ENCODE measurements at places on chromosomes 3 and 15.
A peak's percentile ranks its signal among the peaks of the same experiment; 100 is the strongest.

DNA sequence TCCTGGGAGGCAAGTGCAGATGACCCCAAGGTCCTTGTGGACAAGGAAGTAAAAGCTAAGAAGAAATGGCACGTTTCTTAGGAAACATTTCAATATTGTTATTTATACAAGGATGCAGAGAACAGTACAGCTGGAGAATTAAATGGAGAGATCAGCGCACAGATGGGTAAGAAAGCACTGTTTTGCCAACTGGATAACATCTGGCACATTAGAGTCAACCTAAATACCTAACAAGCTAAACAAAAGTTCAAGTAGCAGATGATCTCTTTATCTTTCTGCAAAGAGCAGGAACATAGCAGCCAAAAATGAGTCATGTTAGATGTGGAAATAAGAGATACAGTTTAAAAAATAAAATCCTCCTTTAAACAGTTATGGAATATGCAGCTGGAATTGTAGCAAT, 15.7 kb upstream of the DPPA4 start:
- no peak for DNase-seq

GRCh38 chr15:39115379-39116057, 465.4 kb upstream of the THBS1 start:
- no peak for DNase-seq

DNA sequence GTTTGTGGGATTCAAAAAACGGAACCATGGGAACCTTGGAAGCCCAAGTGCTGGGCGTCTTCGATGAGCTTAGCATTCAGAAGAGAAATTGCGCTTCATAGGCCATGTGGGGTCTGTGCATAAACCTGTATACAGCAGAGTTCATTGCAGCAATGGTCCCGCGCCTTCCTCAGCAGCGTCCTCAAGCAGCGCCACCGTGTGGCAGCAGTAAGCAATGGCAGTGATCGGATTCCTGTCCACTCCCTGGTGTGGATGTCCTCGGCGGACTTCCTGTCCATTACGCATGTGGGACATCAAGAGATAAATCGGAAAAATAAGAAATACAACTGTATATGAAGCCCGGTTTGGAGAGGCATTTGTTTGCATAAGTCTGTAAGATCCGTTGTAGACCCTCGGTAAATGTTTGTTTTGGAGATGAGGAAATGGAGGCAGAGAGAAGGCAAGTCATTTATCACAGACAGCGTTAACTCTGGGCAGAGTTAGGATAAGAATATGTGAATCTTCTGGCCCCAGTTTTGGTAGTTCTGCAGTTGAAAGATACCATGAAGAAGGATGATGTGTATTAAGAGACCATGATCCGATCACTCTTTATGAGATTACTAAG, 57.7 kb downstream of the CNTN4 start:
- no peak for DNase-seq

DNA sequence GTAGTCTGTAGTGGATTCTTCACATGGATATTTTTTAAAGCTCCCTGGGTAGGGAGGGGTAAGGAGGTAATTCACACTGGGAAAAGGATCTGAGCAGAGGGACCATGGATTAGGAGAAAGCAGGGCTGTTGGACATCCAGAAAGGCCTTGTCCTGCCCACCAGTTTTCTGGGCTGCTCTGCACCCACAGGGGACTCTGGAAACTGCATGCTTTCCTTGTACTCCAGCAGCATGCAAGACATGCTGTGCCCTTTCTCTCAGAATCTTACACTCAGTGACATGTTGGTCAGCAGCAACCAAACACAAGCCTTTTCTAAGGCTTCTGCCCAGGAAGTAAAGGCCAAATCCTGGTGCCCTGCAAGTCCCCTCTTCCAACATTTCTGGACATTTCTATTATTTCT, 2.5 kb upstream of the FBN1 start:
- DNase-seq, result no peak

DNA sequence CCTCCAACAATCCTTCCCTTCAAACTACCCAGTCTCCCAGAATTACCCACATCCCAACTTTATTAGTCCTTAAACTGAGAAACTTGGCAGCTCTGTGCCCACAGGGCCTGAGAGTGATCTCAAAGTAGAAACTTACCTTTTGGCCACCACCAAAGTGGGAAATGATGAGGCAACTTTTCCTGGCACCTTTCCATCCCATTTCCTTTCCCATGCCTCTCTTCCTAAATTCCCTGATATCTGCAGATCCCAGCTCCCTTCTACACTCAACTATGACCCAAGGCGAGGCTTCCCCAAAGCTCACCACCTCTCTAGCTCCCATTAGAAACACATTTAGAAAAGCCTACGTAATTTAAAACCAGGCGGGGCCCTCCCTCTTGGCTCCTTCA, 271.9 kb downstream of the FOXP1 start:
- no peak for DNase-seq

GRCh38 chr15:71252044-71252739, 136.9 kb downstream of the THSD4 start:
- DNase-seq, result no peak

- no peak for DNase-seq
Observed at GRCh38 chr15:60510006-60510405, 31.1 kb upstream of the ICE2 start.

GRCh38 chr15:60264088-60264487, 133.7 kb downstream of the ANXA2 start:
- no peak for DNase-seq

DNA sequence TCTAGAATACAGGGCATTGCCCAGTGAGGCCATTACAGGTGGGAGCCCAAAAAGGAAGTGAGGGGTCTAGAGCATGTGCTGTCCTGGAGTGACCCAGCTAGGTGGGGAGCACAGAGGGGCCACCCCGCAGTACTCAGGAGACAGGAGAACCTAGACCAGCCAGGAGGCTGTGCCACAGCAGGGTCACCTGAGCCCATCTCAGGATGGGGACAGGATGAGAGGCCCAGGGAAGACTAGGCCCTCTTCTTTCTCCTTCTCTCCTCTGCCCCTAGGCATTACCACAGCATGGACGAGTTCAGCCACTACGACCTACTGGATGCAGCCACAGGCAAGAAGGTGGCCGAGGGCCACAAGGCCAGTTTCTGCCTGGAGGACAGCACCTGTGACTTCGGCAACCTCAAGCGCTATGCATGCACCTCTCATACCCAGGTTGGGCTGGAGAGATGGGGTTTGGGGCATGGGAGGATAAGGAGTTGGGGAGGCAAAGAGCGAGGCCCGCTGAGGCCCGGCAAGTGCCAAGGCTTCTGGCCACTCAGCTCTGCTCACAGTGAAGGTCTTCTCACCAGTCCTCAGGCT, 20.6 kb downstream of the LOXL1 start:
- DNase-seq, result peak; percentile 62

- no peak for DNase-seq
Observed at GRCh38 chr3:141471160-141471559, 15.7 kb upstream of the RASA2 start.

- no peak for DNase-seq
Observed at GRCh38 chr3:170196833-170197232, 15.3 kb upstream of the PHC3 start.

- DNase-seq, result no peak
Observed at GRCh38 chr3:72571638-72572114, 276.6 kb downstream of the SHQ1 start.

DNA sequence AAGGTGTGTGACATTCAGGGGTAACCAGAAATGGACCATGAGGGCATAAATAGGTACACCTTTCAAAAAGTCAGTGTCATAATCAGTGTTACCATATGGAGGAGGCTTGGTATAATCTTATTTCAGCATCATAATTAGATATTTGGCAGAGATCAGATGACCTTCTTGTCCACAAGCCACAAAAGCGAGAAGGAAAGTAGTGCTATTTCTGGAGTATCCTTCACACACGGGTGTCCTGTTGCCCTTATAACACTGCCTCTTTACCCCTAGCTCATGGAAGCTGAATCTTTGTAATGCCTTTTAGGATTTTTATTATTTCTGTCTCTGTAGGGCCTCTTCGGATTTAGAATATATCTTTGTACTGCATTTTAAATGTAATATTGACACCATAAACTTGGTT, 132.8 kb downstream of the LRIG1 start:
- DNase-seq, result no peak

GRCh38 chr3:169658311-169658931, 5.1 kb downstream of the MECOM start:
- DNase-seq, result peak; percentile 80

DNA sequence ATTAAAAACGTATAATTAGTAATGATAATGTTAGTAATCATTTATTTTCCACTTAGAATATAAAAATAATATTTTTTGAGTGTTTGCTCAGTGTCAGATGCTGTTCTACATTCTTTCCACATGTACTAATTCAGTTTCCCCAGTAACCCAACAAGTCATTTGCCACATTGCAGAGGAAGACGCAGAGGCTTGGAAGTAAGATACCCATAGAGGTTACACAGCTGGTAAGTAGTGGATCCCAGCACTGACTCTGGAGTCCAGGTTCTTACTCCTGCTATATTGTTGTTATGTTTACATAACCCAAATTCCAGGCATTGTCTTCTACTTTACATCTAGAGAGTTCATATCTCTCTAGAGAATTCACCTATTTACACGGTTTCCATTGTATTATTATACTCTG, 48.2 kb upstream of the MYO5C start:
- DNase-seq, result no peak

DNA sequence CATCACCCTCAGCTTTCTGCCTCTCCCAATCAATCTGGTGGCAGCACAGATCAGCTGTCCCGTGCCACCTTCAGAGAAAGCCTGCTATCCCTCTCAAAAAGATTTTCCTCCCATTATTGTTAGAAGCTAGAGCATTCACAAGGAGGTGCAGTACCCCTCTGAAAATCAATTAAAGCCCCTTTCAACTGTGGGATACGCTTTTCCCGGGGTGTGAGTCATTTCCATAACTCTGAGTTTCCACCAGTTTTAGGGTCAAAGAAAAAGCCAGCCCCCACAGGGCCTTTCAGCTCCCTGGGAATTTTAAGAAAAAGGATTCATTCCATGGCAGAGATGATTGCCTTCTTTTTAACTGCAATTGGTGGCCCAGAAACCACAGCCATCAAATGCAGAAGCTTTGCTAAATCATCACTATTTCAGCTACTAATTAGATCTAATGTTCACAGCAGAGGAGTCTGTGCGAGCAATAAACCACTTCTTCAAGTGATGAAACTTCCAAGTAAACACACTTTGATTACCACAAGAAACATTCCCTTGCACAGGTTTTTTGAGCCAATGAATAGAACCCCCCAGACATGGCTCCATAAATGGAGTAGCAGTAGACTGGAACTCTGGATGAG, 270.0 kb upstream of the TPRG1 start:
- no peak for DNase-seq

- DNase-seq, result no peak
Observed at GRCh38 chr3:194579091-194579606, 54.1 kb downstream of the TMEM44 start.

GRCh38 chr3:100030346-100030745, 84.0 kb downstream of the FILIP1L start:
- no peak for DNase-seq

DNA sequence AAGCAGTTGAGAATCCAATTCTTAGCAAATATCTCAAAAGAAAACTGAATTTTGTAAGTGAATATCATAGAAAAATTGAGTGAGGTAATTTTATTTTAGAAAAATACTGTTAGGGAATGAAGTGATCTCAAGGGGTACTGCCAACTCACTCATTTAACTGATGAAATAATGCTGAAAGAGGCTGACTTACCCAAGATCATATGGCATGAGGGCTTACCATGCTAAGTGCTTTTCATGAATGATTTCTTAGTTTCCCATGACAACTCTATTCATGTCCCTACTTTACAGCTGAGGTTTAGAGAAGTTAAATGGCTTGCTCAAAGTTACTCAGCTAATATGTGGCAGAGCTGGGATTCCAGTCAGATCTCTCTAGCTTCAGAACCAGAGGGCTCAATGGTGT, 30.6 kb downstream of the CCDC14 start:
- no peak for DNase-seq

DNA sequence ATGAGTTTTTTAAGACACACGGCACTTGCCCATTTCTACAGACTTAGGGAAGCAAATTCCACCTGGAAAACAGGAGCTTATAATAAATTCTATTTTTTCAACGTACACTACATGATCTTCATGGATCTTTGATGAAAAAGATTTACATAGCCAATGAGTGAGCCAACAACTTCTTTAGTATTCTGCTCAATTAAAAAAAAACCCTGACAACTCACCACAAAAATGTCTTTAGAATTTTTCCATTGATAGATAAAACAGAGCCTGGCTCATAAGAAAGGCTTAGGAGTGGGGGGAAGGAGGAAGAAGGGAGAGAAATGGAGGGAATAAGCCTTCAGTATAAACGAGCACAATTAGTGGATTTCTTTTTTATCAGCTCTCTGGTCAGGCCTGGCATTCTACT, 126.7 kb downstream of the ATP10A start:
- DNase-seq, result no peak

- no peak for DNase-seq
Observed at GRCh38 chr3:127226946-127227842, 34.3 kb downstream of the PRR23E start.

DNA sequence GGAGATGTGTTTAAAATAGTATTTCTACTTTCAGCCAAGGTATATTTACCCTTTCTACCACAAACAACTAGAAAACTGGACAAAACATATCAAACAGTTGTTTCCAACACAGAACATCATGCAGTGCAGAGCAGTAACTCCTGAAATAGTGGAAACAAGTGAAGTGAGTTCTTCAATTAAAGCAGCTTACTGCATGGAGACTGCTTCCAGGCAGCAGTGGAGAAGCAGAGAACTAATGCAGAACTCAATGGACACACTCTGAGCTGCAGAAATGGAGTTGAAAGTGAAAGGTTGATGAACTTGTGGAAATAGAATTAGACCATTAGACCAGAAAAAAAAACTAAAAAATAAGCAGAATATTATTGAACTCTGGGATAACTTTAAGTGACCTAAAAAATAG, 478.9 kb downstream of the CNTN6 start:
- DNase-seq, result no peak

DNA sequence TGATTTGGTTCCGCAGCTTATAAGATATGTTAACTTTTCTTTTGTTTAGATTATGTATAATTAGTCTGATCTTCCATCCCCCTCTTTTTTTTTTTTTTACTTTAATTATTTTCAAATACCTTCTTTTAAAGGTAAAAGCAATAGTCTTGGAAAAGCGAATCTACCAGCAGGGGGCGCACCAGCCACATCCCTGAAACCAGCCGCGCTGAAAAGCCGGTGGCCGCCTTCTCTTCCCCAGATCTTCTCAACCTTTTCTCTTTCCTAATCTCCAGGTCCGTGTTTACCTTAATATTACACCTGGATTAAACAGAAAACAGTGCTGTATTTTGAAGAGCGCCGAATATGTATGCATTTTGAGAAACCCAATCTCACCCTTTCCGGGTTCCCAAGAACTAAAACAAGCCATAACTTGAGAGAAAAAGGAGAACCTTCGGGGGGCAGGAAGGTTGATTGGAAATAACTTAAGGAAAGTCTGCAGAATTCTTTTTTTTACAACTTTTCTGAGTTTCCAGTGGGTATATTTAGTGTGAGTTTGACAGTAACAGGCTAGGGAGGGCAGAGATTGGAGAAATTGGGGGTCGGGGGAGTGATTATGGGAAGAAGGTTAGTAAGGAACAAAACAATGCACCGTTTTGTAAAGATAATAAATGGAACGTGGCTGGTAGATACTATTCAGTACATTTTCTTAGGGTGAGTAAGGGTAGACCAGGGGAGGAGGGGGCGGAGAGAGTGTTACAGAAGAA, 2.0 kb upstream of the SOX2 start:
- DNase-seq, result peak; percentile 89

- DNase-seq, result no peak
Observed at GRCh38 chr3:78588906-78589621, 1178.7 kb downstream of the ROBO1 start.

GRCh38 chr3:56157693-56158362, 310.4 kb downstream of the ERC2 start:
- no peak for DNase-seq

- no peak for DNase-seq
Observed at GRCh38 chr15:68433551-68433950, 1.6 kb upstream of the ITGA11 start.

All from posterior vena cava (tissue), 2 donors.